ENCODE measurements at places on chromosomes 12 and 14.

DNA sequence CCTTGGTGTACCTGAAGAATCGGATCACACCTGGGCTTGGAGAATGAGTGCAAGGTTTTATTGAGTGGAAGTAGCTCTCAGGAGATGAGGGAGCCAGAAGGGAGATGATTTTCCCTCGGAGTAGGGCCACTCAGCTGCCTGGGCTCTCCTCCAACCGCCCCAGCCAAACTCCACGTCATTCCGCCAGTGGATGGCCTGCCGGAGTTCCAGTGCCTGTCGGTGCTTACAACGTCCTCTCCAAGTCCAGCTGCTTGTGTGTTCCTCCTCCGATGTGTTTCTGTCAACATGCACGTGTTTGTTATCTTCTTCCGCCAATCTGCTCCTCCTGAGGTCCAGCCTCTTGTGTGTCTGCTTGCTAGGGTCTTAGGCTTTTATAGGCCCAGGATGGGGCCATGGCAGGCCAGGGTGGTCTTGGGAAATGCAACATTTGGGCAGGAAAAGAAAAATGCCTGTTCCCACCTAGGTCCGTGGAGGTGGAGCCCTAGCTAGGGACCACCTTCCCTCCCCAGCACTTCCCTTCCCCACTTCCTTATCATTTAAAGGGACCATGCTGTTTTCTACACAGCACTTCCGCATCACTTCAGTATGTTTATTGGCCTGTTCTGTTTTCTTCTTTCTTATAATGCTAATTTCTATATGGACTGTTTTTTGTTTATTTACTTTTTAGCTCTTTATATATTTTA is 343.2 kb downstream of the PDZRN4 start:
- DNase-seq: no peak

DNA sequence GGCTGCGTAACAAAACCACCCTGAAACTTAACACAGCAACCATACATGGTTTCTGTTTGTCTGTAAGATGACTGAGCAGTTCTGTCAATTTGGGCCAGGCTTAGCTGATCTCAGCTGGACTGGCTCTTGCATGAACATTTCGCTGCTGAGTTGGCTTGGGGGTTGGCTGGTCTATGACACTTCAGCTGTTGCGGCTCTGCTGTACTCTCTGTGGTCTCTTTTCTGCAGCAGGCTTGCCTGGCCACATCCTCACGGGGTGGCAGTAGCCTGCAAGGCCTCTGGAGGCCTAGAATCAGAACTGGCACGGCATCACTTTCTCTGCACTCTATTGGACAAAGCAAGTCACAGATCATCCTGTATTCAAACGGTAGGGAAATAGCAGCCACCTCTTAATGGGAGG is 216.2 kb downstream of the BCL11B start:
- DNase-seq: no peak

GRCh38 chr12:32863128-32863527 is 33.4 kb downstream of the PKP2 start:
- DNase-seq: no peak

DNA sequence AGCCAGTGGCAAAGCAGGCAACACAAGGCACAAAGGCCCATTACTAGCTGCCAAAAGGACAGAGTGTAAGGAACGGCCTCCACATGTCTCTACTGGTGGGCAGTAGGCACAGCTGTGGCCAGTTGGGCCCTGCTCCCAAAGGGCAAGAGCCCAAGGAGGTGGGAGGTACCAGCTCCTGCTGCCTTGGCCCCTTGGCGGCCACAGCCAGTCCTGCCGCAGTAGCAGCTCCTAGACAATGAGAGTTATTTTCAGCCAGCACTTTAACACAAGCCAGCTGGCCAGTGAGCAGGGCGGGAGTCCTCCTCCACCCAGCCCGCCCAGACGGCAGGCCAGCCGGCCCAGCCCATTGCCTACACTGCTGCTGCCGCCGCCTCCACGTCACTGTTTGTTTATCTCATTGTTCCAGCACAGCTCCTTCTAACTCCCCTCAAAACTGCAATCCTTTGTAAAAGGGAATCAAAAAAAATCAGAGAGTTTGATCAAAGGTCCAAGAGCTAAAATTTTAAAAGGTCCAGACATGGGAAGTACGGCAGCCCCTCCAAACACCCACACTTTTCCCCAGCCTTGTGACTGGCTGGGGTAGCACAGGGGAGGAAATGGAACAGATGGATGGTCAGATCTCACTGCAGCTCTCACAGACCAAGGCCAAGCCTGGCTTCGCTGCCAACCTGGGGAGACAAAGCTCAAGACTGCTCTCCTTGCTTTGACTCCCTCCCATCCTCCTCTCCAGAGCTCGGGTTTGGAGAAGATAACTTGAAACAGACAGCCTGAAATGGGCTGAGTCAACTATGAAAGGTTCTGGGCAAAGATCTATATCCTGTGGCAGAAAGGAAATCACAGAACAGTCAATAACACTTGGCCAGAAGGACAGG is 33.5 kb downstream of the FMNL3 start:
- peak; percentile 78 for DNase-seq

Data from NCI-H1092 treated with DMSO at 0.1 percent for 48 hours (cell line).